ENCODE measurements at places on chromosomes 4 and X. TPM values are rescaled to one million over a fixed set of nuclear protein-coding genes. Genes with fewer than 3 reads are reported as not detected.

DNA sequence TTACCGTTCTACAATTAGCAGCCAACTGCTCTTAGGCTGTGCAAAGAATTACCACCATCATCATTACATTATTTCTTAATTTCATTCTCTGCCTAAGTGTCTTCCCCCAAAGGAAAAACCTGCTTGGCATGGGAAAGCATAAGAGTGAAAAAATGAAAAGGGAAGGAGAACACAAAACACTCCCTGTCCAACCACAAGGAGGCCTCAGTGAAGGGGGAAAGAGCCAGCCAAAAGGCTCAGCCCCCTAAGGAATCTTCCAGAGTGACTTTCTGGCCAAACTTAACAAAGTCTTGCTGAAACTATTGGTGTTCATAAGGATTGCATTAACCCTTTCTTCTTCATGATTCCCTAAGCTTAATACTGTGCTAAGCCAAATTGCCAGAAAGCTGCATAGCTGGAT is 287.4 kb downstream of the SMARCA1 start:
- no peak for DNase-seq

- no peak for DNase-seq
Observed at GRCh38 chr4:141703497-141703896, 67.1 kb downstream of the IL15 start.

Gene CYBB
- 17.6 TPM for polyA plus RNA-seq

GRCh38 chr4:71222661-71223060 is 116.2 kb upstream of the SLC4A4 start:
- DNase-seq = no peak

Gene DKK2
- polyA plus RNA-seq = 15.9 TPM

DNA sequence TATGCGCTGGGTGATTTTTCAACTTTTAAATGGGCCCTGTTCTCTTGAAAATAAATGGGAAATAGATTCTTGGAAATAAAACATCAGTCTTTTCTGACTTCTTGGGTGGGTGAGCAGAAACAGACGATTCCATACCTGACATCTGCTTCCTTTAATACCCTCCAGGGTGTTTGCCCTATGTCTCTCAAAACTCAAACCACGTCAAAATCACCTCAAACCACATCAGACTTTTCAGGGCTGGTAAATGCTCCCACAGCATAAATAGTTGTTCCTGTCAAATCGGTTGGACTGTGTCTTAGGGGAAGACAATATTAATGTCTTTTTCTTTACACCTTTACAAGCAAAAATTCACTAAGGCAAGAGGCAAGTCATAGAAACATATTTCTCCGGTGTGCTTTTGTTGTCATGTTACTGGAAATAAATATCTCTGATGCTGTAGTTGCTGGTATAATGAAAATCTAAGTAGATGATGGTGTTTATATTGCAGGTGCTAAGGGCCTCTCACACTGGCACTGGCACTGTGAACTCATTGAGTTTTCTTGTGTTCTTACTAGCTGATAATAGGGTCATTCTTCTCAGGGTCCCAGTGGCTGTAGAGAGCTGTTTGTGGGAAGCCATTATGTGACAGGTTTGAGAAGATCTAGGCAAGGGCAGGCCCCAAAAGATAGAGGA is 380.4 kb downstream of the RAPGEF2 start:
- DNase-seq = no peak

GRCh38 chr4:52968691-52969090 is 106.6 kb downstream of the RASL11B start:
- DNase-seq = no peak

Gene EDA
- polyA plus RNA-seq = 19.2 TPM

Gene OTC
- polyA plus RNA-seq = not detected

Gene SPANXA1
- polyA plus RNA-seq = not detected

GRCh38 chr4:138579146-138579545 is 337.0 kb upstream of the SLC7A11 start:
- no peak for DNase-seq

DNA sequence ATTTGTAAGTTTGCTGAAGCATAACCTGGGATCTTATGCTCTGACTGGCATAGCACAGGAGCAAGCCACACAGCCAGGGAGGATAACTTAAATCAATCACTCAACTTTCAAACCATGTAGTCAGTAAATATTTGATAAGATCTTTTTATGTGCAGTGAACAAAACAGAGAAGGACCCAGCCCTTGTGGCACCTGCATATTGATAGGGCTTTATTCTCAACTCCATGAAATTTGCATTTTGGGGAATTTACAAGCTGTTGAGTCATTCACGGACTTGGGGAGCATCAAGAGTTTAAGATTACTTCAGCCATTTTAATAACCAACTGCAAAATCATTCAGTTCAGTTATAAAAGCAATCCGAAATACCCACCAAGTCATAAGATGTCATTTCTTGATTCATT is 122.6 kb downstream of the COMMD8 start:
- no peak for DNase-seq

Gene SYN1
- polyA plus RNA-seq = 11.6 TPM

- DNase-seq = no peak
Observed at GRCh38 chr4:39305912-39306677, 60.1 kb downstream of the RFC1 start.

DNA sequence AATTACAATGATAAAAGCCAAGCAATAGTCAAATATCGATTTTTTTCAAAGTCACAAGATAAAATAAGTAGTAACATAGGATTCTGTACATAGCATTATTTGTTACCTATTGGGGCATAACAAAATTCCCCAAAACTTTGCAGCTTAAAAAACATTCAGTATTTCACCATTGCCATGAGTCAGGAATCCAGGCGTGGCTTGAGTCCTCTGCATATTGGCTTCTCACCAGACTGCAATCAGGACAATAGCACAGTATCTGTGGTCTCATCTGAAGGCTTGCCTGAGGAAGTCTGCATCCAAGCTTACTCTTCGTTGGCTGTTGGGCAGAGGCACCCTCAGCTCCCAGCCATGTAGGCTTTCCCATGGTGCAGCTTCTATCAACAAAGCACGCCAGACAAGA is 6.2 kb upstream of the CTBP1 start:
- DNase-seq = no peak

DNA sequence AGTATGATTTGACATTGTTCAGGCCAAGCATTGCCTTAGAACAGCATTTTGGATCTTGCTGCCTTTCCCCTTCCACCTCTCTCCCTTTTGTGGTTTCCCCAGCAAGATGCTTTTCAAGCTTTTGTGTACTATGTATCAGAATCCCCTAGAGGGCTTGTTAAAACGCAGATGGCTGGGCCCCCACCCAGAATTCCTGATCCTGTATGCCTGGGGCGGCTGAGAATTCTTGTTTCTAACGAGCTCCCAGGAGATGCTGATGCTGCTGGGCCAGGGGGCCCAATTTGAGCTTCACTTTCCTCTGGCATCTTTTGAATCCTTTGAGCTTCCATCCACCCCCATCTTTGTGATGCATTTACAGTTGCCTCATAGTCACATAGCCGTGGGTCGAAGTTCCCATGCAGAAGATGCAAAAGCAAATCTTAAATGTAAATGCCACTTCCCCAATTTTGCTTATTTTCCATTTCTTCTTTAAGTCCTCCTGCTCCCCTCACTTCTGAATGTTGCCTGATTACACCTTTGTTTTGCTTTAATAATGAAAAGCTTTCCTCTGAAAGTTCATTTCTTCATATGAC is 18.5 kb downstream of the HCCS start:
- no peak for DNase-seq

DNA sequence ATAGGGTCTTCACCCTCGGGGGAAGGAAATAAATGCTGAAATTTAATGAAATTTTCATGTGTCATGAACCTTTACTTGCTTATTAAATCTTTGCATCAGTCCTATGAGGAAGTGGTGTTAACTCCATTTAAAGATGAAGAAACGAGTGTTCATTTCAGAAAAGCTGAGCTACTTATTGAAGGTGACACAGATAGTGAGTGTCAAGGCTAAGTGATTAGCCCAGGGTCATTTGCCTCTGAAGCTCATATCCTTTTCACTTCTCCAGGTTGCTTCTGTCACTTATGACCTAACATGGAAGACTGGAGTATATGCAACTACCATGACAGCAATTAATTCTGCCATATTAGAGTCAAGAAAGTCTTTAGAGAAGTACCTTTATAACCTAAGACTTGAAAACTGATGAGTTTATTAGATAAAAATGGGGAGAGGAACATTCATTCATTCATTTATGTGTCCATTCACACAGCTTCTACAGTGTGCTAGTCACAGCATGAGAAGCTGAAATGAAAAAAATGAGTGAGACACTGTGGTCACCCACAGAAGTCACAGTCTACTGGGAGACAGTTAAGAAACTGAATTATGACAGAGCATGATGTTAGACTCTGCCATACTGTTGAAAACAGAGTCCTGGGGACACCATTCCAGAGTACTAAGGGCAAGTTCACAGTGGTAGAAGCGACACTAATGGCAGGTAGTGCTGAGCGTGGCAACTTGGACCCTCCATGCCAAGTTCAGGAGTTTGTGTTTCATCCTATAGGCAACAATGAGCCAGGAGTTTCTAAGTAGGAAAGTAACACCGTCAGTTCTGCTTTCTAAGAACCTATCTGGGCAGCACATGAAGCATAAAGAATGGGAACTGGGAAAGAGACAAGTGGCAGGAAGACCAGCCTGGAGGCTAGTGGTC is 21.3 kb downstream of the ALPK1 start:
- no peak for DNase-seq

- no peak for DNase-seq
Observed at GRCh38 chr4:19913650-19914049, 338.1 kb upstream of the SLIT2 start.

DNA sequence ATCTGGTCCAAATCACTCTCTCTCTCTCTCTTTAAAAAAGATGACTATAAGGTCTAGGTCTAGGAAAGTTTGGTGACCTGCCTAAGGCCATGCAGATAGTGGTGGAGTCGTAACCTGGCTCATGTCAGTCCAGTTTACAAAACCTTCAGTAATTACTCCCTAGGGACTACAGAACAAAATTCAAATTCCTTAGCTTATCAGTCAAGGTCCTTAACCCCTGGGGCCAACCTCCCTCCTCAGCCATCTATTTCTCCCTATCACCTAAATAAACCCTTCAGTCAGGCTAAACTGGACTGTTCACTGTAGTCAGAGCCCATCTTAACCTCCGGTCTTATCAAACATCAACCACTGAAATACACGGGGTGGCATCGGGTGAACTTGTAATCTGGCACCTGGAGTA is 68.9 kb downstream of the MAP3K15 start:
- DNase-seq = no peak

DNA sequence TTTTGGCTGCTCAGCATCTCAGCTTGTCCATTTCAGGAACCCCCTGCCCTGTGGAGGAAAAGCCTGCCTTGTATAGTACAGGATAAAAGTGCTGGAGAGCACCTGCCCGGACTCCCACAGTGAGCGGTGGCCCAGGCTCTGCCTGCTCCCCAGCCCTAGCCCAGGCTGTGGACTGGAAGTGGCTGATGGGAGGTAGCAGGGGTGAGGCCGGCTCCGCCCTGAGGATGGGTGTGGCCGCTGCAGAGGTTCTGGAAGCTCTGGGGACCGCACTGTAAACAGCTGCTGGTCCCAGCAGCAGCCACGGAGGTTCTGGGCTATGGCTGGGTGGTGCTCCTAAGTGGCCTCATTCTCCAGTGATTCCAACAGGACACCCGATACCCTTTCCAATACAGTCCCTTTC is 56.6 kb upstream of the HELT start:
- no peak for DNase-seq

DNA sequence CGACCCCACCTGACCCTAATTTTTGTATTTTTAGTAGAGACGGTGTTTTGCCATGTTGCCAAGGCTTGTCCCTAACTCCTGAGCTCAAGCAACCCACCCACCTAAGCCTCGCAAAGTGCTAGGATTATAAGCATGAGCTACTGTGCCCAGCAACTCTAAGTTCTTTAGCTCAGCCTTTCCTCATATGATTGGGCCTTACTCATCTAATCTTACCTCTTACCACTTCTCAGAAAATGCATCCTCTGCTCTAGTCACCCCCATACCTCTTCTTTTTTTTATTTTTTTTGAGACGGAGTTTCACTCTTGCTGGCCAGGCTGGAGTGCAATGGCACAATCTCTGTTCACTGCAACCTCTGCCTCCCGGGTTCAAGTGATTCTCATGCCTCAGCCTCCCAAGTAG is 35.6 kb upstream of the UGDH start:
- DNase-seq = no peak

Gene DAPP1
- 2.3 TPM for polyA plus RNA-seq

Gene ASB9
- polyA plus RNA-seq = 4.1 TPM

Gene CT45A5
- polyA plus RNA-seq = 0.89 TPM

DNA sequence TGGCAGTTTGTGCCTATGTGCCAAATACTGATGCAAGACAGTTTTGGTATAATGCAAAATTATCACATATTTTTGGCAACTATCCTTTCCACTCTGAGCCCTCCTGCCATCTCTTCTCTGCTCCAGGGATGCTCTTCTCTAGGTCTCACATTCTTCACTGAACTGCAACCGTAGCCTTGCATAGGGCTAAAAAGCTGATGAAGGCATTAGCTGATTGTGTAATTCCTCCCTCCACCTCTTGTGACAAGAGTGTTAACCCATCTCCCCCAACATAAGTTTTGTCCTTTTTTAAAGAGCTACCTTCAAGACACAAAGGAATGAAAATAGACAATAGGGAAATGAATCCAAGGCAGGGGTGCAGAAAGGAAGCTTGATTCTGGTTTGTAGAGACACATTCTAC is 33.1 kb upstream of the ANK2 start:
- no peak for DNase-seq

GRCh38 chr4:103885152-103885551 is 165.4 kb upstream of the TACR3 start:
- DNase-seq = no peak

Gene NAP1L3
- polyA plus RNA-seq = 6.1 TPM

DNA sequence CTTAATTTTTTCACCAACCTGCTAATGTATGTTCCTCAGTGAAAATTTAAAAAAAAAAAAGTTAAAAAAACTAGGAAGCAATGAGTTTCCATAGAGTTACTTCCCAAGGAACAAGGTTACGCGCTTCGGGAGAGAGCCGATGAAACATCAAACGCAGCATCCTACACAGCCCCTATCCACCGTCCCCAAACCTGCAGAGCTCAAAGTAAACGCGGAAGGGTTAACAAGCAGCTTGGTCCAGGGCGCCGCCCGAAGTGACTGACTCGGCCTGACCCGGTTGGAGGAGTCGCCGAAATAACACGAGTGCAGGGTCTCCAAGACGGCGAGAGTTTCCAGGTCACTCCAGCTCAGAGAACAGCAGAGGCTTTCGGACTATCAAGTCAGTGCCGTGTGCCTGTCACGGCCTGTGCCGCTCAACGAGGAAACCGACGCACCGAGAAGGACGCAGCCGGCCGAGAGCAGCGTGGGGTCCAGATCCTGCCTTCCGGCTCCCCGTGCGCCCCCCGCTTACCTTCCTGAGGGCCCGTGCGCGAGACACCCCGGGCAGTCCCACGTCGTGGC is 512 bp downstream of the NOP14 start:
- DNase-seq = no peak

All from forelimb muscle (tissue), 1 donor.